Stimulated activated CD8-positive, alpha-beta memory T cell treated with anti-CD3 and anti-CD28 coated beads, Interleukin-4, amount 100 ng/mL, for 4 hours (primary cell): ENCODE measurements at places on chromosomes 1 and 21.

GRCh38 chr1:166905900-166906299, 29.8 kb upstream of the TADA1 start:
- DNase-seq = no peak

GRCh38 chr1:24096009-24096738, 15.8 kb downstream of the MYOM3 start:
- no peak for DNase-seq

DNA sequence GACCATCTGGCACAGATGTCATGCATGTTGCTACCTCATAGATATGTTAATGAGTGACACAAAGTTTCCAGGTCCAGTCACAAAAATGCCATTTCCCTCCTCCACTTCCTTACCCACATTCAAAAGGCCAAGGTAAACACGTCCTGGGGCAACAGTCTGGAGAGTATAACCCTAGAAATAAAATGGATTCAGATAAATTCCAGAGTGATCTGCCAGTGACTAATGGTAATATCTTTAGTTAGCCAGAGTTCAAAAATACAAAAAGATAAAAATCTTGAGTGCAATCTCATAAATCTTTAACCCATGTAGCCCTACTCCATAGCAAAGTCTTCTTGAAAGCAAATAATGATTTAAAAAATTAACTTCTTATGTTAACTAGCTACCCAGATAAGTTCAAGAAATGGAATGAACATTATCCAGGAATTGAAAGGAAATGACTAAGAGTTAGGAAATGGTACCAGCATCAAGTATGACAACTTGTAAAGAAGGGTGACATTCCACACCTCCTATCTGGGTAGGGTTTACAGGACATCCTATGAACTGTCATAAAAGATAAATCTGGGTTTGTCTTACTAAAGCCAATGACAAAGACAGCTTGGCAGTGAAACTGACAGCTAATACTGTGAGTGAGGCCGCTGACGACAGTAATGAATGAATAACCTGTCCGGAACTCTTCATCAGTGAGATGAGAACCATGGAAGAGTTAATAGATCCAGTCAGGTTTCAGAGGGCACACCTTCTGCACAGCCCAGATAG, 18.1 kb downstream of the RGS2 start:
- no peak for DNase-seq

DNA sequence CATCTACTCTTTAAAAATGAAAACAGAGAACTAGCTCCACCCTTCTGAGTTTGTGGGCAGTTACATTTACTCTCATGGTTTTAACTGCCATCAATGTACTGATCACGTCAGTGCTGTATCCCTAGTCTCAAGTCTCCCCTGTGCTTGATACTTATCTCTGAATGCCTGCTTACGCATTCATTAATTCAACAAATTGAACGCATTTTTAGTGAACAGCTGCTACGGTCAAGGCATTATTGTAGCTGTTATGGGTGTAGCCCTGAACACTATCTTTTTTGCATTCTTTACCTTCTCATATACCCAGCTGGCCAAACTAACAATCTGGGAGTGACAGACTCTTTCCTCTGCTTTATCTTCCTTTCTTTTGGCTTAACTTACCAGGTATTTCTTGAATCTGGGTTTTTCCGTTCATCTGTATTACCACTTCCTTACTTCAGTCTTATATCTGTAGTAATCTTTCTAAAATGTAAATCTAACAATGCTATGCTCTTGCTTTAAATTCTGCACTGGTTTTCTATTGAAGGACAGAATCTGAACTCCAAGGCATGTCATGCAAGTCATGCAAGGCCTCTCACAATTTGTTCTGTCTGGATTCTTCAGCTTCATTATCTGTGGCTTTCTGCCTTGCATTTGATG, 33.3 kb downstream of the SMG7 start:
- no peak for DNase-seq

DNA sequence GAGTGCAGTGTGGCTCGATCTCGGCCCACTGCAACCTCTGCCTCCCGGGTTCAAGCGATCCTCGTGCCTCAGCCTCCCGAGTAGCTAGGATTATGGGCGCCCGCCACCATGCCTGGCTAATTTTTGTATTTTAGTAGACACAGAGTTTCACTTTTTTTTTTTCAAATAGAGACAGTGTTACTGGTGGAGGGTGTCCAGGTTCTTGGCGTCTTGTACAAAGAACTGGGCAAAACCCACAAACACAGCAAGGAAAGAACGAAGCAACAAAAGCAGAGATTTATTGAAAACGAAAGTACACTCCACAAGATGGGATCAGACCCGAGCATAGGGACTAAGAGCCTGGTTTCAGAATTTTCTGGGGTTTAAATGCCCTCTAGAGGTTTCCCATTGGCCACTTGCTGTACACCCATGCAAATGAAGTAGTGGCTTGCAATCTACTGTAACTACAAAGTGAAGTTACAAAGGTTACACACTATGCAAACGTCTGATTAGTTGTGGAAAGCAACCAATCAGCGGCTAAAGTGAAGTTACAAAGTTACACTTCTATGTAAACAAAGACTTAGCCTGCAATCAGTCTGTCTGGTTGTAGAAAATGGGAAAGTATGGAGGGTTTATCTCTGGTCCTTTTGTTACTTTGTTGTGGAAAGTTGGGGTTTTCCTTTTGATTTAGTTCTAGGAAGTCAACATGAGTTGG, 199.1 kb downstream of the DYRK1A start:
- DNase-seq = no peak

GRCh38 chr1:44377925-44378784, 23.1 kb upstream of the ERI3 start:
- DNase-seq = peak; percentile 16

GRCh38 chr1:219124163-219124562, 49.5 kb upstream of the LYPLAL1 start:
- no peak for DNase-seq

DNA sequence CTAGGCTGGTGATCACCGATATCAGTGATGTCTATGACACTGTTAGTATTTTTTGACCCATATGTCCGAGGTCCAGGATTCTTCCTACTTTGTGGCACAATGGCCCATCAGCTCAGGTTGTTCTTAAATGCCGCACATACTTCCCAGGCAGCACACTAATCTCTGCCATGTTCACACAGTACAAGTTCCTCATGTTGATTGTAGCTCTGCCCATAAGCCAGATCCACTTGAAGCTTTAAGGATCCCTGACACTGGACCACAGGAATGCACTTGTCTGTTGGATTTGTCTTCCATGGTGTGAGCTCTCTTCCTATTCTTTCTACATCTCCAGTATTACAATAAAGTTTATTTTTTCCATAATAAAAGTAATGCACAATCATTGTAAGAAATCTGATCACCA, 69.5 kb downstream of the DDX20 start:
- no peak for DNase-seq

DNA sequence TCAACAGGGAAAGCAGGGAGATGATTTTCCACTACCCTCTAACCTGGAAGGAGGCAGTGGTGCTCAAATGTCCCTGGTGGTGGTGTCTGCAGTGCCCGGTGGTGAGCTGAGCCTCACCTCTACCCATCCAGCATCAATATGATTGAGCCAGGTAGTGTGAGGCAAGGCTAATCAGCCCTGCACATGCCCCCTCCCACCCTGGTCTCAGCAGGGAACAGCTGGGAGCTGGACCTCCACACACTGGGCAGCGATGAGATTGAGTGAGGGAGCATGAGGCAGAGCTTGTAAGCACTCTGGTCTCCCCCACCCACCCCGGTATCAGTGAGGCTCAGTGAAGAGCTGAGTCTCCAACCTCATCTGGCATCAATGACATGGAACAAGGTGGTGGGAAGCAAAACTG, 634.3 kb downstream of the PTPRU start:
- DNase-seq = no peak

DNA sequence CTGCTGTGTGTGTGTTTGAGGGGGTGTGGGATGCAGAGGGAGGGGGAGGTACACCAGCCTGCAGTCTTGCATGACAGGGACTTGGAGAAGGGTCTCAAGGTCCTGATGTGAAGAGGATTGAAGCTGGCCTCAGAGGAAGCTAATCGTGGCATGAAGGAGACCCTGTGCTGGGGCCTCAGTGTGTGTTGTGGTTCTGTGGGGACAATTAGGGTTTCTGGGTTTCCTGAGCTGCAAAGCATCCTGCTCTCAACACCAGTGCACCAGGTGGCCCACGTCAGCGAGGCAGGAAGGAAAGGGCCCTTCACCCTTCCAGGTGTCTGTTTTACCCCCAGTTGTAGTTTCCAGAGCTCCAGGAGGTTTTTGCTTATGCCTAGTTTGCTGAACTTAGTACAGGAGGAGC, 52.8 kb downstream of the TENT5C start:
- DNase-seq = no peak

GRCh38 chr1:16149146-16149545, 6.7 kb downstream of the EPHA2 start:
- DNase-seq = no peak

GRCh38 chr1:5611431-5611830, 380.8 kb downstream of the NPHP4 start:
- no peak for DNase-seq

GRCh38 chr1:205782627-205783432, 7.5 kb upstream of the RAB29 start:
- no peak for DNase-seq

DNA sequence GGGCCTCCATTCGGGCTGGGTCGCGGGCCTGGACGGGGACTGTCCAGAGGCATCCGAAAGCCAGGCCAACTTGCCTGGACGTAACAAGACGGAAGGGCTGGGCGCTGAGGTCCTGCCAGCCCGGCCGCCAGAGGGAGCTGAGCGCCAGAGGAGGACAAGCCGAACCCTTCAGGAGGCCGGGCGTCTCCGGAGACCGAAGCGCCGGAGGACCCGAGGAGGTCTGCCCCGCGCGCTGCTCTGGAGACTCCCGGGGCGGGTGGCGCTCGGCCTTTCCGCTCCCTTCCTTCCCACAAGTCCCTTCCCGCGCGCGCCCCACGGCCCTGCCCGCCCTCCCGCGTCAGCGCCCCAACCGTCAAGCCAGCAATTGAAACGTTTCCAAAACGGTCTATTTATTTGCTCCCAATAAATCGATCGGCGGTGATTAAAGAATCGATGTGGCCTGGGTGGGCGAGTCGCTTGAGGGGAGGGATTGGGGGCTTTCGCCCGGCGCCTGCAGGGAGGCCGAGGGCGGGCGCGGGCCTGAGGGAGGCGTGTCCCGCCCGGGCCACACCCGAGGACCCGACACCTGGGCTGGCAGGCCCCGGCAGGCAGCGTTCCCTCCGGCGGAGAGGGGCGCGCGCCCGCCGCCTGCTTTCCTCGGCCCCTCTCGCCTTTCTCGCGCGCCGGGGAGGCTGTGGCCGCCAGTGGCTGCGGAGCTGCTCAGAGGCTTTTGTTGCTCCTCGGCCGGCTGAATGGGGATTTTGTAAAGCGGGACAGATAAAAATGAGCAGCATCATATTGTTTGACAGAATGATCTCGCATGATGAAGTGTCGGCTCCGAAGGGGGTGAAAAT, 5.2 kb upstream of the FOXD3 start:
- DNase-seq = no peak

GRCh38 chr21:32320726-32321125, 22.1 kb downstream of the MRAP start:
- DNase-seq = no peak

- no peak for DNase-seq
These were observed 69.8 kb downstream of the KCNT2 start for GRCh38 chr1:196538473-196538872.

DNA sequence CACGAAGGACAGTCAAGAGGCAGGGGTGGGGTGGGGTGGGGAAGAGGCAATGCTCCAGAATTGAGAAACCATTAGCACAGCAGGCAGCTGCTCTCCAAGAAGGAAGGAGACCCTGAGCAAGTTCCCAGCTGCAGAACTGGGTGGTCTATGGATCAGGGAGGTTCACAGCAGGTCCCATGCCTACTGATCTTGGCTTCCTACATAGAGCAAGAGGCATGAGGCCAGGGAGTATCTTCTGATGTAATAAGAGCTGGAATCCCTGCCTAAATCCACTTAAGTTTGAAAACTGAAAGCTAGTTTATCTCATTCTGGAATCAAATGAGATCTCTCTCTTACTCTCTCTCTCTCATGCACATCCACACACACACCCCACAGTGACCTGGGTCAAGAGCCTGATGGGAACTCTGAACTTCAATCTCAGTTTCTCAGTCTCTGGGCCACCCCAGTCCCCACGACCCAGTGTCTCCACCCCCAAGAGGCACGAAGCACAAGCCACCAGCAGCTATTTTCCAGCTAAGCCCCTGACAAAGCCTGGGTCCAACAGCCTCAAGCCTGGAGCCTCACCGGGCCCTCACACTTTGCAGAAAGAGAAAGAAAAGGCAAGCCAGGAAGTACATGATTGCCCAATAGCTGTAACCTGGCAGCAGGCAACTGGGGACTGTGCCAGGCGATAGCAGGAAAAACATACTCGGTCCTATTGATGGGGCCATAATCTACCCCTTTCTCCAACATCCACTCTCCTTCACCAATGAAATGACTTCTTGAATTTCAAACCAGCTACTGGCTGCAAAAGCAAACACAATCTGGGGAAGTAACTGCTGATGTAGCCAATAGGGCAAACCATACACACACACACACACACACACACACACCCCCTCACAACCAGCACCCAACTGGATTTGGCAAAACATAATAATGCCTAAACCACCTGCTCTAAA, 2.2 kb downstream of the NUAK2 start:
- no peak for DNase-seq

GRCh38 chr21:29349702-29350101, 51.0 kb downstream of the BACH1 start:
- no peak for DNase-seq

GRCh38 chr1:20339811-20340457, 49.3 kb downstream of the VWA5B1 start:
- no peak for DNase-seq

GRCh38 chr1:58031416-58031815, 515.1 kb downstream of the OMA1 start:
- DNase-seq = no peak
